Stimulated activated CD8-positive, alpha-beta memory T cell treated with anti-CD3 and anti-CD28 coated beads, Interleukin-2, amount 100 ng/mL, for 1 hour (primary cell): ENCODE measurements at places on chromosomes 3 and 15.

DNA sequence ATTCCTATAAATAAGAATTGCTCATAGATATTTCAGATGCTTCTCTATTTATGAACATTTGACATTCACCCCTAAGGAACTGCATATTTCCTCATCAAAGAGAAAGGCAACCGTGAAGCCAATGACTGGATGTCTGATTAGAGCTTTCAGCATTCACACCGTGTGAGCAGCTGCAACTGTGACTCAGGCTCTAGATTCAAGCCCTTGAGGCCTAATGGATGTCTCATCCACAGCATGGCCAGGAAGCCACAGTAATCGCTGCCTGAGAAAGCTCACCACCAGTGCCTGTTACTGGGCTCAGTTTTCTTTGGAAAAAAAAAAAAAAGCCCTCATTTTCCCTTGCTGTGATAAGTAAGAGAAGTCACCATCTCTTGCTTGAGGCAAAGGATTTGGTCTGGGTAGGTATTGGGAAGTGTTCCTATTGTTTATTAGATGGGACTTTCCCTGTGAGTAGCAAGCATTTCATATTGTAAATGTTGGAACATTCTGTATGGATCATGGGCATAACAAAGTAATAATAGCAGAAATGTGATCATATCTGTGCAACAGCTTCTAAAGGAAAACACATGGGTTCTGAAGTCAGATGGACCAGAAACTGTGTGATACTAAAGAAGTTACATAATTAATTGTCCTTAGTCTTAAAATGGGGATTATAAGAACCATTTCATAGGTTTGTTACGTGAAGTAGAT is 783.7 kb downstream of the AGBL1 start:
- no peak for DNase-seq

- no peak for DNase-seq
These were observed 976 bp downstream of the ABHD17C start for GRCh38 chr15:80695911-80696661.

DNA sequence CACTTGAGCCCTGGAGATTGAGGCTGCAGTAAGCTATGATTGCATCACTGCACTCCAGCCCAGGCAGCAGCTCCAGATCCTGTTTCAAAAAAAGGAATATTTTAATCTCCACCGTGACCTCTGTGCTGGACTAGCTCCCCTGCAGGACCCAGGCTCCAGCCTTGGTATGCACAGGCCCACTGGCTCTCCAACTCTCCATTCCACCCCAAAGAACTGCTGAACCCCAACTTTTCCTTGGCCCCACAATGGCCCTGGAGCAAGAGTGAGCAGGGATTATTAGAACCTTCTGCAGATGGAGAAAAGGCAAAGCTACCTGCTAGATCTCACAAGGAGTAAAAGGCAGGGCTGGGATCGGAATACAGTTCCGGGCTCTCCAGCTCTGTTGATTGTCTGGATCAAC is 32.8 kb upstream of the SFMBT1 start:
- no peak for DNase-seq

DNA sequence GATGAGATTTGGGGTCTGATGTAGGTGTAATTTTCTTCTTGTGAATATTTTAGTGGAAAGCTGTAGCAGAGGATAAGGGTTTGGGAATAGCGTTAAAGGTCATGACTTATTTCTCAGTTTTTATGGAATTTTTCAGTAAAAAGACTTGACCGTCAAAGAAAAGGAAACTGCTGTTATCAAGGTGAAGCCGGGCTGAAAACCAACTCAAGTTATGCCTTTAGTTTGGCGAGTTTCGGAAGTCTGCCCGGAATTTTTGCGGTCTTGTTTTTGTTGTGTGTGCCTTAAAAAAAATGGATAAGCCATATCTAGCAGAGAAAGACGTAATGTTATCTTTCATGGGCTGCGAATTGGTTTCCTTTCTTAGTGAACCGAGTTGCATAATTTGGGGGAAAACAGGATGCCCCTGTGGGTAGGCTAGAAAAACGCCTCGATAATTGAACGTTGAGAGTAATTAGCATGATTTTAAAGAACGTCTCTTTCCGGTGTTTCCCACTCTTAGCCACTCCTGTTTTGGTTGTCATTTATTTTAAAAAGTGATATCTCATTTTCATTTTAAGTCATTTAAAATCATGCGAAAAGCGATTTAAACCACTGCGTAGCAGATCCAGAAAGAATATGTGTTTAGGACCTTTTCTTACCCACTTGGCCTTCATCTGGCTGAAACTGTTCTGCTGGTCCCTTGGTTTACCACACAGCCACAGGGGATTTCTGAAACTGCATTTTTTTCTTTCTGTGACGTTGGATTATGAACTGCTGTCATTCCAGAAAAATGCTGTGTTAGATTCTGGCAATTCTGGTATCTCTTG is 1.1 kb downstream of the NFKBIZ start:
- DNase-seq = no peak

- DNase-seq = no peak
These were observed 693 bp downstream of the CD200 start for GRCh38 chr3:112333381-112334317.

DNA sequence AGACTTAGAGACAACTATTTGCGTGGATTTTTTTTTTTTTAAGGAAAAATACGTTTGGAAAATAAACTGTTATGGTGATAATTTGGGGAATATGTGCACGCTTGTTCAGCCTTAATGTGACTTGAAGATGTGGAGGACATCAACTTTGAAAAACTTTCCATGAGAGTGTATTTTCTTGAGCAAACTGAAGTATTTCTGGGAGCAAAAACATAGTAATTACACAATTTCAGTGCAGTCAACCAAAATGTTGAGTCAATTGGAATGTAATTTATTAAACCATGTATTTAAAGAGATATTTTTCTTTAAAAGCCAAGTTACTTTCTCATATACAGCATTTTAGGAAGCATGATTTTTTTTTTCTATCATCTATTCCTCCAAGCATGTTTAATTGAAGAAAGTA is 80.3 kb upstream of the FLNB start:
- DNase-seq = no peak

DNA sequence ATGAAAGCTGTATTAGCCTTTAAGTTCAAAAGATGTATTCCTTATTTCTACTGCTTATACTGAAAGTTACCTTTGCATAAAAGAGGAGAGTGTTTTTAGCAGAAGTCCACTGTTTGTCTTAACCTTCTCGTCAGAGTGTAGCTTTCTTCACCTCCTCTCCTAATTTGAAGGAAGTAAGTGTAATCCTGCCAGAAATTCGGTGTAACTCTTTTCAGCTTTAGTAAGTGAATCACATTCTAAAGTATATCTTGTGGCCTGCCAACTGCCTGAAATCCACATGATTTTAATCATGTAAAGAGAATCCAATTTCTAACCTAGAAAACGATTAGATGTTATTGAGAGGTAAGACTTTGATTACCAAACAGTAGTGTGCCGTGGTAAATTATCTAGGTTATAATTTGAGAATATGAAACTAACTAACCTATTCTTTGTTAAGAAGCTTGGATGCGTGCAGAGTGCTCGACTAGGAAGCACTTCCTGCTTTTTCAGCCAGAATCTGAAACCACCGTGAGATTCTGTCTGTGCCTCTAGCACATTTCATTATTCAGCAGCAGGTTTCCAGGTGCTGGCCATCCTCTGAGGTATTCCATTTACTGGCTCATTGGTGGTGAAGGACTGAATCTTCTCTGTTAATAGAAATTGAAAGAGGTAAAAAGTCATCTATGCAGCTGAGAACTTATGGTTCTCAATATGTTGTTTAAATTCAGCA is 7.5 kb downstream of the GYG1 start:
- no peak for DNase-seq

- no peak for DNase-seq
These were observed 22.9 kb downstream of the EPHB3 start for GRCh38 chr3:184584464-184584891.

DNA sequence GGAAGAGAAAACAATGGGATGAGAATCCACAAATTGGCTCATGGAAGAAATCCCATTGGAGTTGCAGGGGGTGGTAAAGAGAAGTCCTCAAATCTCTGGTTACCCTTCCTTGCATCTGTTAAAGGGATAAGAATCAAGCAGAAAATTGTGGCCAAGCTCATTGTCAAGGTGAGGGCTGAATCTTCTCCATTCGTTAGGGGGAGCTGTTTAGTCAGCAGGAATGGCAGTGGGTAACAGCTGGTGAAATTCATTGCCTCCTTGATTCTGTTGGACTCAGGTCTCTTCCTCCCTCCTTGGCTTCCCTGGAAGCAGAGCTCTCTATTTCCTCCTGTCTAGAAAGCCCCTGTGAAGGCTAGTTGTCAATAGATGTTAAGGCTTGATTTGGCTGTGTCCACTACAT is 343.1 kb upstream of the SEMA6D start:
- no peak for DNase-seq

GRCh38 chr15:50051811-50052419 is 67.1 kb downstream of the ATP8B4 start:
- DNase-seq = no peak

DNA sequence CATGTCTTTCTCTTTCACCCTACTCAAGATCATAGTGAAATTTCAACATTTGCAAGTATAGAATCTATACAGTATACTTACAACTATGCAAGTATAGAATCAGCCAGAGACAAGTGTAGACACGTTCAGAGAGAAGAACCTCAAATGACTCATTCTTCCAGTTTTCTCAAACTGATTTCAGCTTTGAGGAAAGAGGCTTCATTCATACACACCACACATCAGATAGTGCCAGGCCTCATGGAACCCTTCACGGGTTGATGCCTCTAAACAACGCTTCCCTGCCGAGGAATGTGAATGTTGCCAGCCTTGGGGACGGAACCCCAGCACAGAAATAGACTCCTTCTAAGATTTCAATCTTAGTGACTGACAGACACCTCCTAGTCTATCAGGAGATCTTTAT is 135.7 kb downstream of the FOXP1 start:
- no peak for DNase-seq

- DNase-seq = no peak
These were observed 710 bp downstream of the TJP1 start for GRCh38 chr15:29821416-29822099.

DNA sequence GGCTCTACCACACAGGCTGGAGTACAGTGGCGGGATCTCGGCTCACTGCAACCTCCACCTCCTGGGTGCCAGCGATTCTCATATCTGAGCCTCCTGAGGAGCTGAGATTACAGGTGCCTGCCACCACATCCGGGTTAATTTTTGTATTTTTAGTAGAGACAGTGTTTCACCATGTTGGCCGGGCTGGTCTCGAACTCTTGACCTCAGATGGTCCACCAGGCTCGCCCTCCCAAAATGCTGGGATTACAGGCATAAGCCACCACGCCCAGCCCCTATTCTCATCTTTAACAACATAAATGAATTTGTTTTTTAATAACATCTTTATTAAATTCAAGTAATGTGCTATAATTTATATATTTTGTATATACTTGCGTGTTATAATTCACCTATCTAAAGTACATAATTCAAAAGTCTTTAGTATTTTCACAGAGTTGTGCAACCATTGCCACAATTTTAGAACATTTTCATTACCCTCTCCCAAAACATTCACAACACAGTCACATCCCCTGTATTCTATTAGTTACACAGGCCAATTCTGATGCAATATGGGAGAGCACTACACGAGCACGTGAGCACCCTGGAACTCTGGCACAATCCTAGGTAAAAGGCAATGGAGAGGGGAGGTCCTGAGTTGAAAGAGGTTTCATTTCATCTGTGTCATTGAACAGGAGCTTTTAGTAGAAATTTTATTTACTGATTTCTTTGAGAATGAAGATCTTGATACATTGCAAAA is 21.2 kb upstream of the MTMR14 start:
- no peak for DNase-seq
